ENCODE measurements at places on chromosomes 7 and 10.
A peak's percentile ranks its signal among the peaks of the same experiment; 100 is the strongest.

GRCh38 chr7:47901542-47901941 is 46.7 kb downstream of the PKD1L1 start:
- no peak for DNase-seq

GRCh38 chr7:155375337-155376277 is 77.9 kb downstream of the INSIG1 start:
- no peak for DNase-seq

- DNase-seq = no peak
These were observed 507.3 kb upstream of the GALNT17 start for GRCh38 chr7:70624500-70625103.

DNA sequence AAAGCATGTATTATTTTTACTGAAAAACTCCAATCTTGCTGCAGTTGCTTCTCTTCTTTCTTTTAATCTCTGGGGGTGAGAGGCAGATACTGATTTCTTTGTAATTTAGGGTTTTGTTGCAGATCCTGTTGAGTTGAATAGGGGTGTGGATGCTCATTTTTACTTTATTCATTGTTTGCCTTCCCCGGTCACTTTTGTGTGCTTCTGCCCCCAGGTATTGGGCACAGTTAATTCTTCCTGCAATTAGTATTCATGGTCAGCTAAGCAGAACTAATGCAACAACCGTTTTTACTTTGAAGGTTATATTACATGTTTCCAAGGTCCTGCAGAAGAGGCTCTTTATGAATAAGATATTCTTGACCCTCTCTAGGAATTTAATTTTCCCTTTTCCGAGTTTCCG is 96.4 kb downstream of the BUB3 start:
- no peak for DNase-seq

- DNase-seq = no peak
These were observed 58.0 kb upstream of the CAV2 start for GRCh38 chr7:116441534-116441933.

DNA sequence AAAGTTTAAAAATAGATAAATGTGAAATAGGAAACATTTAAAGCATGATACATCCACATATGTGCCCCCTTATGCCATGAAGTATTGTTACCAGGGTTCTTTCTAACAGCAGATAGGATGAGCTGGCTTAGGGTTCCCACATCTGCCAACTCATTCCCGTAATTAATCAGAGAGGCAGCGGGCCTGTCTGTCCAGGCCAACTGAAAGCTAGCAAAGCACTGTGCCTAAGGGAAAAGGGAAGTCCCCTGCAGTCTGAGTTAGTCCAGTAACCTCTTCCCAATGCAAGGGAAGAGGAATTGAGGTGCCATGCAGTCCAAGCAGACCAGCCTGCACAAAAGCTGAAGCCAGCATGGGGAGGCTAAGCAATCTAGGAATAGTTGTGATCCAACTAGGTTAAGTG is 18.3 kb upstream of the ZC3HAV1L start:
- no peak for DNase-seq

- DNase-seq = peak; percentile 35
These were observed 135.9 kb upstream of the PODXL start for GRCh38 chr7:131692131-131692960.

DNA sequence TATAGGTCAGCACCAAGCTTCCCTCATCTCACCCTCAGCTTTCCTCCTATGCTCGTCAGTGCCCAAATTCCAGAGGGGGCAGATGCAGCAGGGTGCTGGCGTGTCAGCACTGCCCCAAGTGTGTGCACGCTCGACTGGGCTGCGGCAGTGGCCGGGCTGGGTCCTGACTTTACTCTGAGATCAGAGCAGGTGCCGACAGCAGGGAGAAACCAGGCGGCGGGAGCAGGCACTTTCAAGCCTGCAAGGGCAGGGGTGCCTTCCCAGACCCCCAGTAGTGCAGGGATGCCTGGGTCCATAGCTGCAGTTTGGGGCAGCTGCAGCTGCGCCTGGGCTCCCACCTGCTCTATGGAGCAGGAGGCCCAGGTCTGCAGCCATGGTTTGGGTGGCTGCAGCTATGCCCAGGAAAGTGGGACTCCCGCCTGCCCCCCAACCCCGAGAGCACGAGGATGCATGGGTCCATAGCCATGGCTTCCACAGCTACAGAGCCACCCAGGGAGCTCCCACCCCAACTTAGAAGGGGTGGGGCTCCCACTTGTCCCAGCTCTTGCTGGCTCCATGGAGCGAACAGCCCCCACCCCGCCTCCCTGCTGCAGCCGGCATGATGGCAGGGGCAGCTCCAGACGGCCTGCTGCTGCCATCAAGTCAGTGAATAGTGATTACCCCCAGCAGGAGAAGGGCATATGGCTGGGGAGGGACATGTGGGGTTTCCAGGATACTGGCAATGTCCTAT is 199.2 kb upstream of the KMT2E start:
- no peak for DNase-seq

- peak; percentile 65 for DNase-seq
These were observed 1180.3 kb downstream of the TYW1 start for GRCh38 chr7:68176974-68177373.

All from SW480 (cell line).